G401 (cell line): ENCODE measurements at places on chromosomes 13 and 19. TPM values are rescaled to one million over a fixed set of nuclear protein-coding genes. Genes with fewer than 3 reads are reported as not detected.
A peak's percentile ranks its signal among the peaks of the same experiment; 100 is the strongest.

- DNase-seq = peak; percentile 96
Measured at GRCh38 chr13:99758460-99759162, 213.0 kb downstream of the ZIC5 start.

DNA sequence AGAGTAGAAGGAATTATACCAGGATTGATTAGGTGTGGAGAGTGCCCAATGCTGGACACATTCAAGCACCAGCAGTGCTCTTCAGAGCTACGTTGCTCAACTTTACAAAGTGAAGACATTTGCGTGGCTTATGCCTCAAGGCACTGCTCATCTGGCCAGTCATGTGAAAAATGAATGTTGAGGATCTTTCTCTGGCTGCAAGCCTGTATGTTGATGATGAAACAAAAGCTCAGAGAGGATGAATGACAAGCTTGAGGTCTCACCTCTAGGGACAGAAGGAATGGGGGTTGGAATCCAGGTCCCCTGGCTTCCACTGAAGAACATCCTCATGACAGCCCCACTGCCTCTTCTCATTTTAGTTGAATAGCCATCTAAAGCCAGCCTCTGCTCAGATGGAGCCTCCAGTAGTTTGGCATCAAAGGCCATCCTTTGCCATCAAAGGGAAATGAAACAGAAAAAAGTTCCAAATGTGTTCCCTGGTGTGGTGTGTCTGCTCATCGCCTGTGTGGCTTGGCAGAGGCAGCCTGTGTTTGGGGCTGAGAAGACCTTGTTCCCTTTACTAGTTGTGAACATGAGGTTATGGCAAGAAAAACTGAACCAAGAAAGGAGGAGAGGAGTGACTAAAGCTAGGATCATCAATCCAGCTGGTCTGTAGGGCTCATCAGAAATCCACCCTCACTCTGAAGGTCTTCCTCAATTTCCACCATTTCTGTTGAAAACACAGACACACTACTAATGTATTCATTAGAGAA lies 114.0 kb upstream of the KL start:
- no peak for DNase-seq

- no peak for DNase-seq
Measured at GRCh38 chr19:54062643-54063042, 1.1 kb downstream of the VSTM1 start.

- DNase-seq = peak; percentile 55
Measured at GRCh38 chr13:39263033-39263432, 224.8 kb downstream of the NHLRC3 start.

DNA sequence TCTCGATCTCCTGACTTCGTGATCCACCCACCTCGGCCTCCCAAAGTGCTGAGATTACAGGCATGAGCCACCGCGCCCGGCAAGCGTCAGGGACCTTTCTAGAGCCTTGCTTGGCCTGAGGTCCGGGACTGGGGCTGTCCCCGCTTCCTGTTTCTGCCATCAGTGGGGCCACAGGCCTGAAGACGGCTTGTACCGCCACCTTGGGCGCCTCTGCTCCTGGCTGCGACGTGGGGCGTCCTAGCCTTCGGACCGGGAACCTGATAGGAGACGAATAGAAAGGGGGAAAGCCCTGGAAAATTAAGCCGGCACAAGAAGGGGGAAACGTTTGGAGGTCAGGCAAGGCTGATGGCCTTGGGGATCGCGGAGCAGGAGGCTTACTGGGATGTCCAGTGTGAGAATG lies 35.1 kb downstream of the RNF6 start:
- no peak for DNase-seq

GRCh38 chr13:113855931-113856715 lies 7.8 kb downstream of the GAS6 start:
- no peak for DNase-seq

DNA sequence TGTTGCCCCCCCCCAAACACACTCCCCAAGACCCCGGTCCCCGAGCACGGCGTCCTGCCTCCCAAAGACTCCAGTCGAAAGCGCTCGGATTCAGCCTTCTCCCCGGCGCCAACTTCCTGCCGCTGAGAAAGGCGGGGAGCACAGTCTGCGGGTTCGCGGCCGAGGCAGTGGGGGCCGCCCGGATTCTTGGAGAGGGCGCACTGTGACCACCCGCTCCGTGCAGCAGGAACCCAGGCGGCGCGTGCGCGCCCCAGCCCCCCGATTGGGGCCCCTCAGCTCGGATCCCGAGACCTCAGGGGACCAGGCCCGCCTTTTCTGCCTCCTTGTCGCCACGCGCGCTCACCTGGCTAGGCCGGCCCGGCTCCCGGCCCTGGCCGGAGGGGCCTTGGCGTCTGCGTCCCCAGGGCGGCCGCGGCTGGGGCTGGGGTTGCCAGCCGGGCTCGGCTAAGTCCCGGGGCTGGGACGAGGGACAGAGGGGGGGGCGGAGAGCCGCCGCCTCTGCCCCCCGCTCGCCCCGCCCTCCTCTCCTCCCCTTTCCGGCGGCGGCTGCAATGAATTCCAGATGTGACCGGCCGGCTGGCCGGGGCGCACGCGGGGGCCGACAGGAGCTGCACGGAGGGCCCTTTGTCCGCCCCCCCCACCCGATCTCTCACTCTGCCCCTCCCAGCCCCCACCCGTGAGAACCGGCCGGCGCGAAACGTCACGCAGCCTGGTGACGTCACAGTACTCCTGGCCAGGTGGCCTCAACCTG lies at the start of gene S1PR2:
TSS of gene S1PR2 (minus strand) at position 471 of the 751 bp plus-strand sequence. CDS start 6,426 bp downstream, outside the sequence.
- DNase-seq = peak; percentile 25

- no peak for DNase-seq
Measured at GRCh38 chr13:106819413-106820180, 251.7 kb upstream of the ARGLU1 start.

GRCh38 chr13:43036351-43037250 lies 13.2 kb downstream of the DNAJC15 start:
- DNase-seq = peak; percentile 24

DNA sequence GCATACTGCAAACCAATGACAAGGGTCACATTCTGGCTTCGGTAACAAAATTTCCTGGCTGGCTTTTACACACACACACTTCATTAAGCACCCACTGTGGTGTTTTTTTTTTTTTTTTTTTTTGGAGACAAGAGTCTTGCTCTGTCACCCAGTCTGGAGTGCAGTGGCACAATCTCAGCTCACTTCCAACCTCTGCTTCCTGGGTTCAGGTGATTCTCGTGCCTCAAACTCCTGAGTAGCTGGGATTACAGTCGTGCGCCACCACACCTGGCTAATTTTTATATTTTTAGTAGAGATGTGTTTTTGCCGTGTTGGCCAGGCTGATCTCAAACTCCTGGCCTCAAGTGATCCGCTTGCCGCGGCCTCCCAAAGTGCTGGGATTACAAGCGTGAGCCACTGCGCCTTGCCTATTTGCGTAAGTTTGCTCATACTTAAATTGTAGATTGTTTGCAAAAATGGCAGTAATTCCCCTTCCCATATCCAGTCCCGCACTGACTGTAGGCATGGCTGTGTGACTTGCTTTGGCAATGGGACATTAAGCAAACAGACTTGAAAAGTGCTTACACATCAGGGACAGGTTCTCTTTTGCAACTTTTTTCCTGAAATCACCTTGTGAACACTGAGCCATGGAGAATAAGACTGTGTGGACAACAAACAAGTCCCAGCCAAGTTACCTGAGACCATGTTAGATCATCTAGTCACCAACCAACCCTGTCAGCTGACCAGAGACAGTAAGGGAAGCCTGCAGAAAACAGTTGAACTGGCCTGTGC lies 42.1 kb upstream of the EBPL start:
- peak; percentile 11 for DNase-seq

- DNase-seq = no peak
Measured at GRCh38 chr19:5083547-5083965, 114.6 kb downstream of the KDM4B start.

- DNase-seq = peak; percentile 69
Measured at GRCh38 chr13:112956571-112957294, 12.3 kb upstream of the MCF2L start.

GRCh38 chr13:67148161-67148571 lies 82.0 kb downstream of the PCDH9 start:
- DNase-seq = peak; percentile 6

DNA sequence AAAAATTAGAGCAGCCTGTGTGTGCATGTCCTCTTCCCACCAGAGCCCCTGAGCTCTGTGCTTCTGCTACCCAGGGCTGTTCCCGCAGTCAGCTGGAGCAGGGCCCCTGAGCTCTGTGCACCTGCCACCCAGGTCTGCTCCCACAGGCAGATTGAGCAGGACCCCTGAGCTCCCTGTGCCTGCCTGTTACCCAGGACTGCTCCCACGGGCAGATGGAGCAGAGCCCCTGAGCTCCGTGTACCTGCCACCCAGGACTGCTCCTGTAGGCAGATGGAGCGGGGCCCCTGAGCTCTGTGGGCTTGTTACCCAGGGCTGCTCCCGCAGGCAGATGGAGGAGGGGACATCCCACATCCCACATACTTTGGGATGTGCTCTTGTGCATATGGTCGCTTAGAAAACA lies 186.8 kb upstream of the SOX1 start:
- no peak for DNase-seq

- peak; percentile 10 for DNase-seq
Measured at GRCh38 chr13:31431722-31432137, 232.0 kb downstream of the B3GLCT start.

GRCh38 chr19:3586707-3587346 lies 1.5 kb downstream of the GIPC3 start:
- DNase-seq = no peak

DNA sequence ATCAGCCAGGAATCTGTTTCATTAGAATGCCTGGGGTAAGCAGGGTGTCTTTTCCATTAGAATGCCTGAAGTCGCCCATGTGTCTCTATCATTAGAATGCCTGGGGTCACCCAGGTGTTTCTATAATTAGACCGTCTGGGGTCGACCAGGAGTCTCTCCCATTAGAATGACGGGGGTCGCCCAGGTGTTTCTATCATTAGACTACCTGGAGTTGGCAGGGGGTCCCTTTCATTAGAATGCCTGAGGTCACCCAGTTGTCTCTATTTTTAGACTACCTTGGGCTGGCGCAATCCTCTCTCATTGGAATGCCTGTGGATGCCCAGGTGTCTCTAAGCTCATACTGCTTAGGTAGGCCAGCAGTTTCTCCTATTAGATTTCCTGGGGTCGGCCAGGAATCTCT lies 1447.6 kb downstream of the UQCRFS1 start:
- peak; percentile 32 for DNase-seq

GRCh38 chr19:30638889-30639288 lies 266.7 kb downstream of the ZNF536 start:
- no peak for DNase-seq

DNA sequence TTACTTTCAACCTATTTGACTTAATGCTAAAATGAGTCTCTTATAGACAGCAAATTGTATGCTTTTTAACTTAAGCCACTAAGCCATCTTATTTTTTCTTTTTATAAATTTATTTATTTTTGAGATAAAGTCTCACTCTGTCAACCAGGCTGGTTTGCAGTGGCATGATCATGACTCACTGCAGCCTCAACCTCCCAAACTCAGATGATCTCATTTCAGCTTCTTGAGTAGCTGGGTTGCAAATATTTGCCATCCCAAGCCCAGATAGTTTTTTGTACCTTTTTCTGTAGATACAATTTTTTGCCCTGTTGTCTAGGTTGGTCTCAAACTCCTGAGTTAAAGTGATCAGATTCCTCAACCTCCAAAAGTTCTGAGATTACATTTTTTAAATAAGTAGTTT lies 27.1 kb downstream of the ZNF714 start:
- no peak for DNase-seq

DNA sequence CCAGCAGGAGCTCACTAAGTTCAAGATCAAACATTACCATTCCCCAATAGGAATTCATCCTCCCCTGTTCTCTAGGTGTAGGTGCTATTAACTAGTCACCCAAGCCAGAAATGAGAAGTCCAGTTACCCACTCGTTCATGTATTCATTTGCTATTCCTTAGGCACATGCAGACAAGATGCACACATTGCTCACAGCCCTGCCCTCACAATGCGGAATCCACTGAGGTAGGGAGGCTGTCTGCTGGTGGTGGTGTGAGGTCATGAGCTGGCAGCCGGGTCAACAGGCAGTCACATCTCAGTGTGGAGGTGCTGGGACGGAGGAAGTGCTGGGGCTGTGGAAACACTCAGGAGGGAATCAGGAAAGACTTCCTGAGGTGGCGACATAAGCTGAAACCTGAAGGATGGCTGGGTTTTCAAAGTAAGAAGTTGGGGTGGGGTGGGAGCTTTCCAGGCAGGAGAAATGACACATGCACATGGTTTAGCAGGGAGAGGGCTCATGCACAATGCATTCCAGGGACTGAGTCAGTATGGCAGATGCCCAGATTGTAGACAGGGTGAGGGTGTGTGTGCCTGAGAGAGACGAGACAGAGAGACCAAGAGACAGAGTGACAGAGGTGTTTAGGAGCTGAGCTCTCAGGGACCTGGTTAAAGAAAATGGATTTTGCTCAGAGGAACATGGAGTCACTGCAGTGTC lies 117.6 kb downstream of the USP12 start:
- DNase-seq = no peak

GRCh38 chr13:52851137-52851962 lies 2.9 kb upstream of the PCDH8 start:
- peak; percentile 41 for DNase-seq

GRCh38 chr13:75804605-75805004 lies 168.5 kb downstream of the LMO7 start:
- no peak for DNase-seq

GRCh38 chr13:107834281-107834680 lies 381.1 kb downstream of the LIG4 start:
- no peak for DNase-seq

GRCh38 chr19:50644315-50644915 lies 4.7 kb upstream of the SYT3 start:
- no peak for DNase-seq

- DNase-seq = no peak
Measured at GRCh38 chr13:110592665-110593064, 22.7 kb upstream of the NAXD start.

Gene SPIB
- 0.44 TPM in 1 of 2 replicates, not detected in the other for total RNA-seq

Gene GPR12
- not detected in 2 replicates for total RNA-seq

Gene CRLF1
- 148 and 169 TPM in 2 replicates for total RNA-seq

Gene SCGB2B2
- total RNA-seq = not detected in 2 replicates

Gene COX7A1
- not detected in 2 replicates for total RNA-seq

Gene CLC
- total RNA-seq = not detected in 2 replicates

Gene GAPDHS
- 3.2 TPM in 1 of 2 replicates, not detected in the other for total RNA-seq

Gene NLRP7
- not detected in 2 replicates for total RNA-seq

Gene ZC3H13
- 3.5 and 9.6 TPM in 2 replicates for total RNA-seq

Gene ELANE
- total RNA-seq = not detected in 2 replicates
